Fibroblast of mammary gland (primary cell): ENCODE measurements at places on chromosomes 1 and 21.

DNA sequence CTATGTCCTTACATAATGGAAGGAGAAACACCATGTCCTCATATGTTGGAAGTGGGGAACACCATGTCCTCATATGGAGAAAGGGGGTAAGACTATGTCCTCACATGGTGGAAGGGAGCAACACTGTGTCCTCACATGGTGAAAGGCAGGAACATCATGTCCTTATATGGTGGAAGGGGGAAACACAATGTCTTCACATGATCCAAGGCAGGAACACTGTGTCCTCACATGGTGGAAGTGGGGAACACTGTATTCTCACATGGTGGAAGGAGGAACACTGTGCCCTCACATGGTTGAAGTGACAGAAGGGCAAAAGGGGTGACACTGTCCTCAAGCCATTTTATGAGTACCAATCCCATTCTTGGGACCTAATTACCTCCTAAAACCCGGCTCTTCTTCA, 146.3 kb upstream of the ETV3 start:
- DNase-seq = no peak

- DNase-seq = no peak
Measured at GRCh38 chr1:75732703-75733102, 8.2 kb downstream of the ACADM start.

GRCh38 chr1:5682626-5683225, 309.5 kb downstream of the NPHP4 start:
- no peak for DNase-seq

DNA sequence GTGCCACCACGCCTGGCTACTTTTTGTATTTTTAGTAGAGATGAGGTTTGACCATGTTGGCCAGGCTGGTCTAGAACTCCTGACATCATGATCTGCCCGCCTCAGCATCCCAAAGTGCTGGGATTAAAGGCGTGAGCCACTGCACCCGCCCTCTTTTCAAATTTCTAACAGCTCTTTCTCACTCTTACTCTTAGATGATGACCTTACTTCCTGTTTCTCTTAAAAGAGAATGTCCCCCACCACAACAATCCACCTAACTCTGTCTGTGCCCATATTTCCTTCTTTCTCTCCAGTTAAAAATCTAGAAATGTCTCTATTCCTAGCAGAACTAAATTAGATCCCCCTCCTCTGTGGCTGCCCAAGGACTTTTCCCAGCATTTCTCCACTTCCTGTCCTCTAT, 46.6 kb upstream of the RGS2 start:
- no peak for DNase-seq

- no peak for DNase-seq
Measured at GRCh38 chr1:18322368-18323032, 158.2 kb upstream of the KLHDC7A start.

- peak; percentile 85 for DNase-seq
Measured at GRCh38 chr1:118949315-118949714, 38.8 kb downstream of the TBX15 start.

DNA sequence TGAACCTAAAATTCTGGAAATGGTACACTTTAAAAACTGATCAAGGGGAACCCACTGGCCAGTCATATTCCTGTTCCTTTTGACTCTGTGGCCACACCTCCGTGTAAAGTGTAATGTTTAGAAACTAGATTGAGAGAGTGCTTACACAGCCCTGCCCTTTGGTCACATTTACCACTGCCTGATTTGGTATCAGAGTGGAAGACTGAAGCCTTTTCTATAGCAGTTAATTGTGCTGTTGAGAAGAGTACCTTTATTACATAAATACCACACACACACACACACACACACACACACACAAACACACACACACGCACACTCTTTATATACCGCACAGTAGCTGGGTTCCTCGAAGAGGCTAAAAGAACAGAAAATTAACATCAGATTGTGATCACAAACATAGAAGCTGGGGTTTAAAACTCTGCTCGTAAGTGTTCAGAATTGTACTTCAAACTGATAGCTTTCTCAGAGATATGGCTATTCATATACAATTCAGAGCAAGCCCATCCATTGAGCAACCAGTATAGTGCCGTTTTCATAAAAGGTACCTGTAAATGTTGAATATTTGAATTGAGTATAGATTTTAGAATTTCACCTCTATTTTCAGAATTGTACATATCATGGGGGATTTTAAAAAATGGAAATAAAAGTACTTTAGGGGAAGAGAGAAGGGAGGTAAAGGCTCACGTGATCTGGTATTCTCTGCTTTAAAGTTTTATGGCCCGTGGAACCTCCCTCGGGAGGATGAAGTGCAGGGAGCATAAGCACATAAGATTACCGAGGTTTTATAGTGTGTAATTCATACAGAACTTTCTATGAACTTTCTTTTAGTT, 37.5 kb downstream of the CAMTA1 start:
- DNase-seq = no peak
